ENCODE measurements at places on chromosomes 11 and 22.
A peak's percentile ranks its signal among the peaks of the same experiment; 100 is the strongest.

DNA sequence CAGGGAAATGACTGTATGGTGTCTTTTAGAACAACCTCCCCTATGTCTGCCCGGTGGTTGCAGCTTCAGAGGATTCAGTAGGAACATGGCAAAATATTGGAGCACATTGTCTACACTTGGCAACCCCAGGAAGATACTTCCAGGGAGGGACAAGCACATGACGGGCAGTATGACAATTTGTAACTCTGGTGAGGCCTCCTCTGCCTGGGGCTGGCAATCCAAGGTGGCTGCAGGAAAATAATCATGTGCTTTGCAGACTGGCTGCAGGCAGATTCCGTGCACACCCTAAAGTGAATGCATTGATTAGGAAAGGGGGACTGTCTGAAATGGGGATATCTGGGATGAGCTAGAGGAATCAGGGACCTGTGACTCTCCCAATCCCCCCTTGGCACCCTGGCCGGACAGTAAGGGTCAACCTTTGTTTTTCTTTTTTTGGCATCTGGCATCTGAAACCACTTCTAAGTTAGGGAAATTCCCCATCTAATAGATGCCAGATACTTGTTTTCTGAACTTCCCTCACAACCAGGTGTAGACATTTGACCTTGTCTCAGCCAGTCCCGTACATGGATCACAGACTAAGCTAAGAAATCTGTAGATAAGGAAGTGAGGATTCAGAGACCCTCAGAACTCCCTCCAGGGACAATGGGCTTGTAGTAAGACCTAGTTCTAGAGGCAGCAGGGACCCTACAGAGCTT is 10.5 kb upstream of the PHOX2A start:
- no peak for DNase-seq

GRCh38 chr11:123624974-123625373 is 29.4 kb downstream of the SCN3B start:
- DNase-seq, result no peak

- DNase-seq, result no peak
Observed at GRCh38 chr11:71189768-71190315, 62.5 kb downstream of the SHANK2 start.

DNA sequence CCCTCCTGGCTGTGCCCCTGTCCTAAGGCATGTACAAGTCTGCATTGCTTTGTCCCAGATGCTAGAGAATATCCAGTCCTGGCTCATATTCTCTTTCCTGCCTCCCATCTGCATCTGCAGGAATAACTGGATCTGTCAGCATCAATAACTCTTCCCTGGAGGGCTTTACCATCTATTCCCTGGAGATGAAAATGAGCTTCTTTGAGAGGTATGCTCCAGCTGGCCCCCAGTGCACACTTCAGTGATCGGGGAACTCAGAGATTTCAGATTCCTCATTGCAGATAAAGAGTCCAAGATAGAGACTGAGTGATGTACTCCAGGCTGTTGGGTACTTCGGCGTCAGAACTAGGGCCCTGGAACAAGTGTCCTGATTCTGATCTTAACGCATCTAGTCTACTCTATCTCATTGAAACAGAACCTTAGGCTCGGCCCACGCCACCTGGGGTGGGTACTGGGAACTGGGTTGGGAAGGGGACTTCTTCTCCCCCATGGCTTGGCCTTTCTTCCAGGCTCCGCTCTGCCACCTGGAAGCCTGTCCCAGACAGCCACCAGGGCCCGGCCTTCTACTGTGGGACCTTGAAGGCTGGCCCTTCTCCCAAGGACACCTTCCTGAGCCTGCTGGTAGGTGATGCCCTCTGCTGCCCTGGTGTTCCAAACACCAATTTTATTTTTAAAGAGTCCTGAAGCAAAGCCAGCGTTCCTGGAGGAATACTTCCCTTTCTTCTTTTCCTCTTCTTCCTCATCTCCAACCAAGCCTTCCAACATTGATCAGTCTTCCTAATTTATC is 17.8 kb upstream of the GLB1L2 start:
- no peak for DNase-seq

- no peak for DNase-seq
Observed at GRCh38 chr22:24418786-24419474, 8.5 kb upstream of the ADORA2A start.

DNA sequence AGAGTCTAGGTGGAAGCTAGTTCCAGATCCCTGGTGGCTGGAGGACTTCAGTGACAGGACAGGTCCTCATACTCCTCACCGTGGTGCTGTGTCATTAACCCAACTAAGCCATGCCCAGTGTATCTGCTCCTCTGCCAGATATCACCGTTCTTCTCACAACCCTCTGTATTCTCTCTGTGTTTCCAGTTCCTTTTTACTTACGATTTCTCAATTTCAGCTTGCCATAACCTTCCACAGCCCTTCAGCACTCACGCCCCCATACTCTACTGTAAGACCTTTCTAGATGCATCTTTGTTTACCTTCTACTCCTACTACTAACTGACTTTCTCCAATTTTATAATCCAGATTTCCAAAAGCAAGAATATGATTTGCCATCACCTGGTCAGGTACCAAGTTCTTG is 26.1 kb upstream of the RIC3 start:
- no peak for DNase-seq

- no peak for DNase-seq
Observed at GRCh38 chr11:93757924-93758865, 16.7 kb downstream of the C11orf54 start.

- peak; percentile 16 for DNase-seq
Observed at GRCh38 chr22:22882033-22882717, 5.4 kb upstream of the IGLL5 start.

DNA sequence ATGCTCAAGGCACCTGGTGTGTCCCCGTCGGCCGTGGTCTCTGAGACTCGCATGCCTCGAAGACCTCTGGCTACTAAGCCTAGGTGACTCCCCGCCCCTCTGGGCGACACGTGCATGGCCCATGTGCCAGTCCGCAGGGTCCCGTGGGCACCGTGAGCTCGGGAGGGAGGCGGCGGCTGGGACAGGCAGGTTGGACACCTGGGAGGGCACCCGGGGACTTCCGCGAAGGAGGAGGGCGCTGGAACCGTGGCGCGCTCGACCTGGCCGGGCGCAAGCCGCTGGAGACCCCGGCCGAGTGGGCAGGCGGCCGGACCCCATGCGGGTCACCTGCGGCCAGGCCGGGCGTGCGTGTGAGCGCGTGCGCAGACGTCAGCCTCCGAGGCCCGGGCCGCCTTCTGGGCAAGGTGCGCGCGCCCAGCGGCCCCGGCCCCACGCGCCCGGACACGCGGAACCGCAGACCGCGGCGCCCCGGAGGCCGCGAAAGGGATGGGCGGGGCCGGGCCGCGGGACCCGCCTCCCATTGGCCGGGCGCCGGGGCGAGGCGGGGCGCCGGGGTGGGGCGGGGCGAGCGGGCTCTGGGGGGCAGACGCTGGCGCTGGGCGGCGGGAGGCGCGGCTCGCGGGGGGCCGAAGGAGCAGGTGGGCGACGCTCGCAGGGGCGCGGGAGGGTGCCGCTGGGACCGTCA is 579 bp upstream of the RASD2 start:
- peak; percentile 72 for DNase-seq

DNA sequence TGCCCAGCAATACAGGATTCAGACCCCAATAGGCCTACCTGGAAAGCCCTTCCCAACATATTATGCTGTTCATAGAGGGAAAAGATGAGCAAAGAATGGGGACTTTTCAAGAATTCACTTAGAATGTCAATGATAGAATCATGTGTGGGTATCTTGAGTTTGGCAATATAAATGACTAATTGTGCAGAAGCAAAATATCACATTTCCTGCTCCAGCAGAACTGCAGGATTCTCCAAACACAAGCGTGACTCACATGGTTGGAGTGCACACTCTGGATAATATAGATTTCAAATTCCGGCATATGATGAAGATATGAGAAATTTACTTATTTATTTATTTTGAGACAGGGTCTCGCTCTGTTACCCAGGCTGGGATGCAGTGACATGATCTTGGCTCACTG is 12.5 kb upstream of the APOL5 start:
- DNase-seq, result no peak

GRCh38 chr11:35740061-35740799 is 77.7 kb downstream of the TRIM44 start:
- DNase-seq, result no peak

DNA sequence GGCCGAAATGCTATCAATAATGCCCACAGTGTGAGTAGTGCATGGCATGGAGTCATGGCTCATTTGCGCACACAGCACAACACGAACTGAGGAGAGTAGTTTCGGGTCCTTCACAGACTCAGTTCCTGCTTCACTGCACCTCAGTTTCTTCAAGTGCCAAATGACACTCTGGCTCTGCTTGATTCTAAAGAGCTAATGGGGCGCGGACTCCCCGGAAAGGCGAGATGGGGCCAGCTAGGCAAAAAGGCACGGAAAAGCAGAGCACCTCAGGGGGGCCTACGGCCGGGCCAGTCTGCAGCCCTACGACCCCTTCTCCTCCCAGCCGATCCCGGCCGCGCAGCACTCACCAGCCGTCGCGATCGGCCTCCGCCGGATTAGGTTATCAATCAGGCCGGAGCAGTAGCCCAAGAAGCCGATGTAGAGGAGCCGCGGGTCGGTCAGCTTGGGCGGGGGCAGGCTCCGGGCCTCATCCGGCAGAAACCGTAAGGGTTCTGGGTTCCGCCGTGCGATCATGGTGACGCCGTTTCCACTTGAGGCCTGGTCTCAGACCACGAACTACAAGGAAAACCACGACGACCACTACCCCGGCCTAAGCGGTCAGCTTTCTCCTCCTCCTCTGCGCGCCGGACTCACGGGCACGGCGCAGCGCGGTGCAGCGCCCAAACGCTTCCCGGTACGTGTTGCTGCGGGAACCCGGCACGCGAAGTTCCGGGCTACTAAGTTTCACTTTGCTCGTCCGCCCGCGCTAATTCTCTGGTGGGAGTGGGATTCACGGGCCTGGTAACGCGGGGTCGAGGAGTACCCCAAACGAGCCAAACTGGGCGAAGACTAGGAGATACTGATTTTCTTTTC is at the start of gene NDUFC2:
TSS of gene NDUFC2 (minus strand) at position 631 of the 852 bp plus-strand sequence. CDS start at position 513, 118 bp downstream.
- DNase-seq, result peak; percentile 68

DNA sequence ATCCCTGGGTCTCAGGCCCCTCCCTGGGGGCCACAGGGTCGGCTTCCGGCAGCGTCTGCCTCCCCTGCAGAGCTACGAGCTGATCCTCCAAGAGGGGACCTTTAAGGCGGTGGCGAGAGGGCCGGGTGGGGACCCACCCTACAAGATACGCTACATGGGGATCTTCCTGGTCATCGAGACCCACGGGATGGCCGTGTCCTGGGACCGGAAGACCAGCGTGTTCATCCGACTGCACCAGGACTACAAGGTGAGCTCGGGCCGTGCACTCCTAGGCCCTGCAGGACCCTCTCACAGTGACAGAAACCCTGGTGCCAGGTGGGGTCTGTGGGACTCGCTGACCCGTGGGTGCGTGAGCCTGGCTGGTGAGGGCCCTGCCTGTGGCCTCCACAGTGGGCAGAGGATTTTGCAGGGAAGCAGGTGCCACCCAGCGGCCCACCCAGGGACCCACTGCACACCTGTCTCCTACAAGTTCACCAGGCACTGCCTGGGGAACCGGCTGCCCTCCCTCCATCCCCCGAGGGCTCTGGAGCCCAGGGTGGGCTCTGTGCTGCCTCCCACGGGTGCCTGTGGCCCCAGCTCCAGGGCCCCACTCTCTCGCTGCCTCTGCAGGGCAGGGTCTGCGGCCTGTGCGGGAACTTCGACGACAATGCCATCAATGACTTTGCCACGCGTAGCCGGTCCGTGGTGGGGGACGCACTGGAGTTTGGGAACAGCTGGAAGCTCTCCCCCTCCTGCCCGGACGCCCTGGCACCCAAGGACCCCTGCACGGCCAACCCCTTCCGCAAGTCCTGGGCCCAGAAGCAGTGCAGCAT is 13.7 kb downstream of the MUC5B start:
- no peak for DNase-seq

- DNase-seq, result peak; percentile 75
Observed at GRCh38 chr11:73350908-73351636, 25.1 kb upstream of the RELT start.

DNA sequence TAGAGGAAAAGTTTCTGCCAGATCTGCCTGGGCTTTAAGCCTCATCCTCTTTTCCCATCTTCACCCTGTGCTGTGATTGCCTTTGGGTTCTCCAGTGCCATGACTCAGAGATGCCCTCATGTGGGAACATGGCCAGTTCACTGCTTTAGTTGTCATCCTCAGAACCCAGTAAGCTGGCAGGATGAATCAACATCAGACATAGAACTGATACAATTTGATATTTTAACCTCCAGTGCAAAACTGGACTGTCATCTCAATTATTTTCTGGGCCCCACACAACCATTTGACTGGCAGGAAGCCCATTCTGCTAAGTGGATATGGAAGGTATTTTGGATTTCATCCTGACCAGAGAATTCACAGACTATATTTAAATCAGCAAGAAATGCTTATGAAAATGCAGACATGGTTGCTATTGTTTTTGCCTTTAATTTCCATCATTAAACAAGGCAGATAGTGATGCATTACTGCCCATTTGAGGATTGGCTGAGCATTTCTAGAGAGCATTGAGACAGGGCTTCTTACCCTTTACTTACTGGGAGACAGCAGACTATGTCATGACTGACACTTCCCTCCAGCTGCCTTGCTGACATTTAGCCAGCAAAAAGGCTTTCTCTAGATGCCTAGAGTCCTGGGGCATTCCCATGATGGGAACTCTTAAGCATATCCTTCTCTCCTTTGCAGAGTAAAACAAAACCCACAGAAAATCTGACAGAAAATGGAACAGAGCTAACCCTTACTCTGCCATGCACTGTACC is 327.1 kb upstream of the MTNR1B start:
- DNase-seq, result no peak

DNA sequence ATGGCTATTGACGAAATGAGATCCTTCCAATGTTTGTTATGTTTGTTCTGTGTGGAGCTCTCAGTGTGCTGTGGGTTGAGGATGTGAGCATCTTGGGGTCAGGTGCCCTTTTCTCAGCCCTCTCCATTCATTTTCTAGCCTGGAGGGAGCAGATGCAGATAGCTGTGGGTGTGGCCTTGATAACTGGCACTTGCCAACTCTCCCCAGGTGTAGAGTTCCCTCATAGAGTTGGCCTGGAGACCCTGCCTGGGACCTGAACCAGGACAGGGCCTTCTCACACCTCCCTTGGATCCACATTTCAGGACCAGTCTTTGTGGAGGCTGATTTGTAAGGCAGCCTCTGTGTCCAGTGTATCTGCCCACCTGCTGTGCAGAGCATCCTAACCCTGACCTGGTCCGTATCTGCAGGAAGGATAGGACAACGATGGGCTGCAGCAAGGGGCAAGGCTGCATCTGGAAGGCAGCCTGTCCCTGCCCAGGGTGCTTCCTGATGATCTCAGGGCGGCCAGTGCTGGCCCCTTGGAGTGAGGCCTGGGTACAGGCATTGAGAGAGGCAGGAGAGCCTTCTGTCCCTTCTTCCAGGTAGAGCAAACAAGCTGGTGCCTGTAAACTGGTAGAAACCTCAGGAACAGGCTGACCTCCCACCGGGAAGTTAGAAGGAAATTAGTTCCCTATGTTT is 245.9 kb downstream of the TBC1D22A start:
- DNase-seq, result no peak

- DNase-seq, result no peak
Observed at GRCh38 chr11:515131-515530, 8.1 kb upstream of the RNH1 start.

- peak; percentile 27 for DNase-seq
Observed at GRCh38 chr11:10298342-10298741, 4.3 kb upstream of the SBF2 start.

- DNase-seq, result no peak
Observed at GRCh38 chr22:37739035-37739434, 42.2 kb downstream of the TRIOBP start.

- no peak for DNase-seq
Observed at GRCh38 chr11:66333220-66333877, 2.9 kb downstream of the RIN1 start.

Data from CD4-positive, alpha-beta T cell treated with Interleukin-1 beta for 1 hour (primary cell).